ENCODE measurements at places on chromosomes 7 and 10.

- no peak for DNase-seq
These were observed 49.1 kb upstream of the SEMA3C start for GRCh38 chr7:80967917-80968297.

DNA sequence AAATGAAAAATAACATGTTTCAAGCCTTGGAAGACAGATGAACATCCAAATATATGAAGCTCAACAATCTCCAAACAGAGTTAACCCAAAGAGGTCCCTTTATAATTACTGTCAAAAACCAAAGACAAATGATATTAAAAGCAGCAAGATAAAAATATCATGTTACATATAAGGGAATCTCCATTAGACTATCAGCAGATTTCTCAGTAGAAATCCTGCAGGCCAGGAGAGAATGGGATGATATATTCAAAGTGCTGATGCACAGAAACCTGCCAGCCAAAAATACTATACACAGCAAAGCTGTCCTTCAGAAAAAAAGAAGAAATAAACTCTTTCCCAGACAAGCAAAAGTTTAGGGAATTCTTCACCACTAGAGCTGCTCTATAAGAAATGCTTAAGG is 41.0 kb downstream of the AASS start:
- DNase-seq: no peak

- no peak for DNase-seq
These were observed 45.3 kb upstream of the PDLIM1 start for GRCh38 chr10:95335933-95336699.

DNA sequence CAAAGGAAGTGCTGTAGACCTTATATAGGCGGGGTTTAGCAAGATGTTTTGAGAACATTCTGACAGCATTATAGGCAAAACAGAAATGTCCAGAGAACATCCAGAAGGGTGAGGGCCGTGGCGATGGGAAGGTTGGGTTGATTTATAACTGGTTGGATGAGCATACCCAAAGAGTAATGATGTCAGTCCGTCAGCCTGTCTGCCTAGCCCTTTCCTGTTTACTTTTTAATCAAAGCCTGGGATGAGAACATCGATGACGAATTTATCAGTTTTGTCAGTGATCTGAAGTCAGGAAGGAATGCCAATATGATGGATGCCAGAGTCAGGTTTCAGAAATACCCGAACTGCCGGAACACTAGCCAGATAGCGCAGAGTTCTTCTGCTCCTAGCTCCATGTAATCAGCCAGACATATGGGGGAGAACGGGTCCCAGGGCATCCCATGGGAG is 33.8 kb upstream of the TRIM8 start:
- no peak for DNase-seq

DNA sequence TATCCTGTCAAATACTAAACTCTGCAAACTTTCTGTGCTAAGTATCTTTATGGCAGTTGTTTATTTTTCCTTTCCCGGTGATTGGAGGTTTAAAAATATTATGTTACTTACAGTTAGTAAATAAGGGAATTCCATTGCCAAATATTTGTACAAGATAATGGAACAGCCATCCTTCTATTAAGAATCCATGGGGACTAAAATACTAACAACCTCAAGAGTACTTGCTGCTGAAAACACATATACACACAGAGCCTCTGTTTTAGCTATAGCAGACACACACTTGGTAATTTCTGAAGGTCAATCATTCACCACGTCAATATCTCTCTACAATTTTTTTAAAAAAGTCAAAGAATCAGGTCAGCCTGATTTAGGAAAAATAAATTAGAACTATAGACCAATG is 32.4 kb downstream of the TSPAN12 start:
- DNase-seq: no peak

GRCh38 chr7:121167971-121168370 is 160.8 kb upstream of the WNT16 start:
- DNase-seq: no peak

- DNase-seq: no peak
These were observed 1.7 kb upstream of the PLXNA4 start for GRCh38 chr7:132578050-132578370.

DNA sequence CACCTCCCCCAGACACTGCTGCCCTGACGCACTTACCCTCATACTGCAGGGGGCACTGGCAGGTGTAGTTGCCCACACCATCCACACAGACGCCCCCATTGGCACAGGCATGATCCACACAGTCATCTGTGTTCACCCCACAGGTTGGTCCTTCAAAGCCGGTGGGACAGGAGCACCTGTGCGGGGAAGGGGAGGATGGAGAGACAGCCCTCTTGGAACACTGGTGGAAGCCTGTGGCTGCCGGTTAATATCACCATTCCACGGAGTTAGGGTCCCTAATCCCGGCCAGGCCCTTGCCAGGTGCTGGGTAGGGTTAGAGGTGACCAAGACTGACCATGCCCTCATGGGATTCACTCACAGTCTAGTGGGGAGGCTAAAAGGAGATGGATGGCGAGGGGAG is 171.8 kb downstream of the SLIT1 start:
- no peak for DNase-seq

DNA sequence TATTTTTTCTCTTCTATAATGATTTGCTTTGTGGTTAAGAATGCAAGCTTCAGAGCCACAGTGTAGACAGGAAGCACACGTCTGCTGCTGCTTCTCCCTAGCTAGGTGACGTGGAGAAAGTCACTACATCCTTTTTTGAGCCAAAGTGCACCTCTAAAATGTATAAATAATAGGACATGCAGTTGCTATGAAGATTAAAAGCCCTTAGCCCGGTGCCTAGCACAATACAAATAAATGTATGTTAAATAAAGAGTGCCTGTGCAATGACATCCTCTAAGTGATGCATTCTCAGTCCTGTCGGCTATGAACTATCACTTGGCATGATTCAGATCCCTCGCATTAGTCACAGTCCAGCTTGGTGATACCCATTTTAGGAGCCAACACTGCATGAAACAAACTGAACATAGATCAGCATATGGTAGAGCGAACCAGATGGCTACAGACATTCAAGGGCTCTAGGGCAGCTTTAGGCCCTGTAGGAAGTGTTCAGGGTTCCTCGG is 4.8 kb upstream of the TRDMT1 start:
- no peak for DNase-seq

DNA sequence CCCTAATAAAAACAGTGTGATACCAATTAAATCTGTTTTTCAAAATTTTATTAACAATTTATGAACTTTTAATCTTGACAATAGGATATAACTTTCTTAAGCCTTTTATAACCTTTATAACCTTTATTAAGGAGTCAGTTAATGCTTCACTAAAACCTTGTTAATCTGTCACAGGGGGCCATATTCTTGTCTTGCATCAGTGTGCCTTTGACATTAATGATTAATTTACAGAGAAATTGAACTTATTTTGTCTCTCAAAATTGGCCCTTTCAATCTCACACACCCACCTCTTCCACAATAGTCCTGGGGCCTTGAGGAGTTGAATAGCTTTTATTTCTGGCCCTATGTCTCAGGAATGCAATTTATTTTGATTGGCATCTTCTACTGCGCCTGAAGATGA is 68.5 kb downstream of the AKR1C4 start:
- no peak for DNase-seq

- DNase-seq: no peak
These were observed 16.8 kb downstream of the GNG11 start for GRCh38 chr7:93938293-93938692.

DNA sequence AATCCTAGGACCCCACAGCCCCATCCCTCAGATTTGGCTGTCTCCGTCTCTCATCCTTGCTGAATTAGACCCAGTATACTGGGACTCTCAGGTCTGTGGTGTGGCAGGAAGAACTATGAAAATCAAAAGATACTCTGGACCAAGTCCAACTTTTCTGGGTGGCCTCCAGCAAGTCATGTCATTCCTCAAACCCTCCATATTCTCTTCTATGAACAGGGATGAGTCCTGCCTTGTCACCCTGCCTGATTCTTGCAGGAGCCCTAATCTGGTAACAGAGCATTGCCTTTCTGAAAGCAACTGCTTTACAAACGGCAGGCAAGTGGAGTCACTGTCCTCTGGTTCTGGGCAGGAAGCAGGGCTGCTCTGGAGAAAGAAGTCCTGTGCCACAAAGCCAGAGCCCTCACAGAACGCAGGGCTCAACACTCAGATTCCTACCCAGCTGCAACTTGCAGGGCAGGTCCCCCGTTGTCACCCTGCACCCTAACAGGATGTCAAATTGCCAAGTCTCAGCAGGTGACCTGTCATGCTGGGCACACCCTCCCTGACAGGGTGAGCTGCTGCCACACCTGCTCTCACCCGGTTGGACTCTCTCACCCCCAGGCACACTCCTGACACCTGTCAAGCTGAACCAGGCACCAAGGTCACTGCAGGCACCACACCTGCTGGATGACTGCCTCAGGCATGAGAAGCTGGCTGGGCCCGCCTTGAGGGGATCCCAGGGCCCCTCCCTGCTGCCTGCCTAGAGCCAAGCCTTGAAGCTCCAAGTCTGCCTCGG is 227.7 kb downstream of the KCNMA1 start:
- DNase-seq: no peak

DNA sequence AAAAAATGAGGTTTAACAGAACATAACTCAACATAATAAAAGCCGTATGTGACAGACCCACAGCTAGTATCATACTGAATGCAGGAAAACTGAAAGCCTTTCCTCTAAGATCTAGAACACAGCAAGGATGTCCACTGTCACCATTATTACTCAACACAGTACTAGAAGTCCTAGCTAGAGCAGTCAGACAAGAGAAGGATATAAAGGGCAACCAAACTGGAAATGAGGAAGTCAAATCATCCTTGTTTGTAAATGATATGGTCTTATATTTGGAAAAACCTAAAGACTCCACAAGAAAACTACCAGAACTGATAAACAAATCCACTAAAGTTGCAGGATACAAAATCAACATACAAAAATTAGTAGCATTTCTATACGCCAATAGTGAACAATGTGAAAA is 45.9 kb downstream of the C10orf71 start:
- DNase-seq: no peak

GRCh38 chr10:21300551-21300950 is 224.9 kb downstream of the SKIDA1 start:
- no peak for DNase-seq

DNA sequence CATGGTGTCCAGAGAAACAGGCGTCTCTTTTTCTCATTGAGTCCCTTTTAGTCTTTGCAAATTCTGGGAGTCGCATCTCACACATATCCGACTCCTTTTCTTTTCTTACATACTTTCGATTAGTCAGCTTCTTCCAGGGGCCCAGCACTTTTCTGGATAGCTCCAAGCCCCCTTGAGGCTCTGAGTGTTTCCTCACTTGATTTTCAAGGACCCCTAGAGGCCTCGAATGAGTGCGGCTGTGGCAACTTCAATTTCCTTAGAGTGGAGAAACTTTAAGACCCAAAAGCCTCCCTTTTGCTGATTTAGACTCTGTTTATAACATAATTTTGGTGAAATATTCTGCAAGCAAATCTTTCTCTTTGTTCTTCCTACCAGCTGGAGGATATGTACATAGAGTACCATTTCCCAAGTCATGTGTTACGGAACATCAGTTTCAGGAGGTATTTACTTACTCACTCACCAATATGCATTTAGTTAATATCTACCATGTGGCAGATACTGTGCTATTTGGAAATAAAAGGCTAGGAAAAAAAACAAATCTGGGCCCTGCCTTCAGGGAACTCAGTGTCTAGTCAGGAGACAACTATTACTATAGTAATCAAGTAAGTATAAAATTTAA is 555.2 kb downstream of the REEP3 start:
- no peak for DNase-seq

GRCh38 chr10:24873281-24873683 is 79.1 kb downstream of the PRTFDC1 start:
- DNase-seq: no peak

DNA sequence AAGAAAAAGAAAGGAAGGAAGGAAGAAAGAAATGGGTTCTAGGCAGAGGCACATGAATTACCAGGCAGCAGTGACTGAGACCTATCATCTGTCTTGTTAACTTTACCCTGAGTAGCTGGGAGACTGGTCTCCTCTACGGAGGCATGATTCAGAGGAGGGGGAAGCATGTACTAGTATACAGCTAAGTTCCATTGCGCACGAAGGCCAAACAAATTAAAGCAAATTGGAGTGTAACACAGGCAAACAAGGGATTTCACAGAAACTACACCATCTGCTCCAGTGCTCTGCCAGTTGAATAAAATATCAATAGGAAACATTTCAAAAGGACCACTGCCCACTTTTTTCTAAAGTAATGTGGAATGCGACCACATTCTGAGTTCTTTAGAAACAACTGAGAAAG is 65.9 kb upstream of the RSU1 start:
- DNase-seq: no peak

- DNase-seq: no peak
These were observed 56.3 kb upstream of the ZNF92 start for GRCh38 chr7:65317372-65317771.

DNA sequence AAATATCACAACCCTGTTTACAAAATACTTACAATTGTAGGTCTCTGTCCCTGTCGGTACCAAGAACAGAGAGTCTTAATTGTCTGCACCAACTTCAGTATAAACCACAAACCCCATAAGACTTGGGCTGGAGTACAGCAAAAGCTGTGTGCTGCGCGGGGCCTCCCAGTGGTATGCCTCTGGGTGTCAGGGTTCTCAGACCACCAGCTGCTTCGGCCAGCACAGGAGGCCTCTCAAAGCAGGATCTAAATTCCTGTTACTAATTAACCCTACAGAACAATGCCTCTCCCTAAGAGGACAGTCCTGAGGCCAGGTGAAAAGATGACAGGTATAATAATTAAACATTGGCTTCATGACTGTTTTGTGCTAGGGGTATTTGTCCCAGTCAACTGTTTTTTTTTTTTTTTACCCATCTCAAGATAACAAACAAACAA is 957 bp upstream of the SVIL start:
- DNase-seq: no peak

DNA sequence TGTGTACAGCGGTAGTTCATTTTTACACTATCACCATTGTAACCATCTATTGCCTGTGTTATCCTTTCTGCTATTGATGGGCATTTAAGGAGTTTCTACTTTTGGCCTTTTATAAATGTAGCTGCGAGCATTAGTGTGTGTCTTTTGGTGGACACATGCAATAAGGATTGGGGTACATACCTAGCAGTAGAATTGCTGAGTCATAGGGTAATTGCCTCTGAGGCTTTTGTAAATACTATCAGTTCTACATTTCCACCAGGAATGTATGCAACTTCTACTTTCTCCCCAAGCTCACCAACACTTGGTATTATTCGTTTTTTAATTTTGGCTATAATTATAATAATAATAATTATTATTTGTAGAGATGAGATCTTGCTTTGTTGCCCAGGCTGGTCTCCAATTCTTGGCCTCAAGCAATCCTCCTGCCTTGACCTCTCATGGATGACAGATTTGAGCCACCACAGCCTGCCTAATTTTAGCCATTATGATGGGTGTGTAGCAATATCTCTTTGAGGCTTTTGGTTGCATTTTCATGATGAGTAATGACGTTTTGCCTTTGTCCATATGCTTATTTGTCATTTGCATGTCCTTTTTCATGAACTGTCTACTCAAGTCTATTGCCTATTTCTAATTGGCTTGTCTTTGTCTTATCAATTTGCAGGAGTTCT is 277.0 kb downstream of the ACTR3B start:
- no peak for DNase-seq
